ENCODE measurements at places on chromosomes 5 and 9.

DNA sequence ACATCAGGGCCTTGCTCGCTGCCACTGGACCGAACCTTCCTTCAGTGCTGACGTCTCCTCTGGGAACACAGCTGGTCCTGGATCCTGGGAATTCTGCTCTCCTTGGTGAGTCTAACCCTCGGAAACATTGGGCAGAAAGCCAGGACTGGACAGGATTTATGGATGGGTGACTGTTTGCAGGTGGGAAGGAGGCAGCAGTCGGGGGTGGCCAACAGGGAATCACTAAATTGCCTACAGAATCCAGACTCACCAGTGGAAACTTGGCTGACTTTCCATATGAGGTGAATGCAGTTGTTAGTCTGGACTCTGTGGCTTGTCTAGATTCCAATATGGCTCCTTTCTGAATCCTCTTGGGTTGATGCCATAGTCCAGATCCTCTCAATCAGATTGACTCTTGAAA, 203.1 kb downstream of the SAXO1 start:
- no peak for DNase-seq

DNA sequence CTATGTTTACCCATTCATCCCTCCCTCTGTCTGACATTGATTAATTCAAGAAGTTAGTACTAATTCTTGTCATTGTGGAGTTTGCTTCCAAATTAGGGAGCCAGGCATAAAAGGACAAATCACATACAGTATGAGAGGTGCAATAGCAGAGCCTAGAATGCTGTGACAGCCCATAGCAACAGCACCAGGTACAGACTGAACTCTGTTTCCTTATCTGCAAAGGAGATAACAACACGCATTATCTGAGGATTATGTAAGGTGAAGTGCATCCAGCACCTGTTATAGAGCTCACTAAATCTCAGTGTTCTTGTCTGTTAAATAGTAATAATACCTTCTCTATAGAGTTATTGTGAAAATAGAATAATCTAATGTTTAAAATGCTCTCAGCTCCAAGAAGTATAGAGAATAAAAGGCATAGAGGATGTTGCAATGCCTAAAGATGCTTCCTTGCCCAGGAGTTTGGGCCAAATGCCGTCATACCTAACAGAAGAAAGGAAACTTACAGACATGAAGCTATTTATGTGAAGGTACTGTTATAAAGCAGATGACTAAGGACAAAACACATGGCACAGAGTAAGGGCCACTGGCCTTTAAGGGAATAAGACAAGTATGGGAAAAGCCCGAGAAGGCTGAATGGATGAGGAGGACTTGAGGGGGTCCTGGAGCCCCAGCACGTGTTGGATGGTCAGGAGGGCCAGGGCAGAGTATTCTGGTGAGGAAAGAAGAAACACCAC, 214.5 kb downstream of the ATP10B start:
- no peak for DNase-seq

GRCh38 chr5:63650581-63650980, 311.7 kb downstream of the HTR1A start:
- DNase-seq, result no peak

DNA sequence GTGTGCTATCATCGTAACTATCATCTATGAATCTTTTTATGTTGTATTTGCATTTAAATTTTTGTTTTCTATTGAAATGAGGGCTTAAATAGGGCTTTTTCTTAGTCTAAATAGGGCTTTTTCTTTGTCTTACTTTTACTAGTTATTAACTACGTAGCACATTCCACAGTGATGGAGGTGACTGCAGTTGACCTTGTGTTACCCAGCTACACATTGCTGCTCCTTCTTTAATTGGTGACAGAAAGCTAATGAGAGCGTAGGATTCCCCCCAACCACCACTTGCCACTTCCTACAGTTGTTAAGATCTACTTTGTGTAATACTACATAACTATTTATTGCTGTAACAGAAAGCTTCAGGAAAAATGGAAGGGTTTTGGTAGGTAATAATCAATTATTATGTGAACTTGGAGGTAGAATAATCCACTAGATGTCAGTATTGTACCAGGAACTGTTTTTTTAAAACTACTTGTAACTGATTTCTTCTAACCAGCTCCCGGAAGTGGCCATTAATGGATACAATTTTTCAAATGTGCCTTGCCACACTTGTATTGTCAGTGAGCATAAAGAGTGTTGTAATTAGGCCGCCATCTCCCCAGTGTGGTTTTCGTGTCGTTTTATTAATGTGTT, 18.0 kb downstream of the MTRR start:
- no peak for DNase-seq

DNA sequence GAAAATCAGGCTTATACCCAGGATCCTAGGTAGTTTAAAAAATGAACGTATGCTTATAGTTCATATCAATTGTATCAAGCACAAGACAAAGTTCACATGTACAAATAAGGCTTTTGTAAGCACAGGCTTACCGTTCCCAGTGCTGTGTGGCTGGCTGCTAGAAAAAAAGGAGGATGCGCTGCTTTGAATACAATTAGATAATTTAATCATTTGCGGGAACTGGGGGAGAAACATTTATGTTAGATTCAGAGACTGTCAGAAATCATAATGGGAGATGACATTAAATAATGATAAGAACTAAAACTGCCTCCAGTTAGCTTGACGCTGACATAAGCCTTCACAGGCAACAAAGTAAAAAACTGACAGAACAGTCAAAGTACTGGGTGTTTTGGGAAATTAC, 93.2 kb downstream of the FNBP1 start:
- no peak for DNase-seq

GRCh38 chr9:2497666-2498400, 123.8 kb upstream of the VLDLR start:
- no peak for DNase-seq

GRCh38 chr9:110443146-110443865, 105.6 kb upstream of the TXNDC8 start:
- no peak for DNase-seq

DNA sequence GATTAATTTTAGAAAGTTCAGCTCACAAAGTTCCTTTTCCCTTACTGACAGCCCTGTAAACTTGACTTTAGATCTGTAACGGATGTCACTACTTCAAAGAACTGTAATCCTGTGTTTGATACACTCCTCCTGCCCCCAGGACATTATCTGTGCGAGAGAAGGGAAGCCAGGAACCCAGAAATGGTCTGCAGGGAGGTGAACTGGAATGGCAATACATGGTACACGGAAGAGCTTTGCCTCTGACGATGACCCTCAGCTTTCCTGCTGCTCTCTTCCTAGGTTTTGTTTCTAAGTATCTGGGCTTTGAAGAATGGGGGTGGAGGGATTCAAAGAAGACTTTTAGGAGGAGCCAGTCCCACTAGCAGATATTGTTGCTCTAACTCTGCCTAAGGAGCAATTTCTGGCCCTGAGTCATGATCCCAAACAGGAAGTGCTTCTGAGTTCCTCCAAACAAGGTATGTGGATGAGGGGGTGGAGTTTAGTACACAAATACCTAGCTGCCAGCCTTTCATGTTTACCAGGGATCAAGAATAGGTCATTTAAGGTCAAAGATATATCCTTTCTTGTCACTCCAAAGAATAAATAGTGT, 43.4 kb upstream of the TMC1 start:
- no peak for DNase-seq

Measured in stimulated activated CD8-positive, alpha-beta memory T cell treated with anti-CD3 and anti-CD28 coated beads, Interleukin-4, amount 100 ng/mL, for 1 hour (primary cell).